HTR-8/SVneo (cell line): ENCODE measurements at places on chromosomes 4 and X.

GRCh38 chrX:136689436-136689835, 41.5 kb downstream of the CD40LG start:
- DNase-seq = no peak

GRCh38 chr4:88570001-88570400, 22.3 kb upstream of the HERC3 start:
- DNase-seq = no peak

- peak; percentile 9 for DNase-seq
These were observed 38.7 kb downstream of the SLC4A4 start for GRCh38 chr4:71377561-71377960.

GRCh38 chrX:2654436-2655340, 36.4 kb upstream of the CD99 start:
- DNase-seq = no peak

GRCh38 chr4:24846716-24847115, 51.3 kb downstream of the SOD3 start:
- DNase-seq = no peak

GRCh38 chrX:53831662-53832635, 145.4 kb upstream of the HUWE1 start:
- DNase-seq = peak; percentile 11

DNA sequence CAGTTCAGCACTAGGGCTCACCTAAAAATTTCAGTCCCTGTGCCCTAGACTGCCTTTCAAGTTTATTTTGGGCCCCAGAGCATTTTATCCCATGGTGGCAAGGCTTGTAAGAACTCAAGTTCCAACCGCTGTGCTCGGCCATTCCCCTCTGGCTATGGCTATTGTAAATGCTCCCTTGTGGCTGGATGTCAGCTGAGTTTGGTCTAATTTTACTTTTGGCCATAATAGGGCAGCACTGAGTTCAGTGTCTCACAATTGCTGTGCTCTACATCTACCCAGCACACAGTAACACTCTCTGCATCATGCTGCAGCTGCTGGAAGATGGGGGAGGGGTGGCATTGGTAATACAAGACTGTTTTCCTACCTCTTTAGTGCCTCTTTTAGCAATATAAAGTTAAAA, 210.8 kb upstream of the IRS4 start:
- DNase-seq = no peak

GRCh38 chr4:159101988-159102621, 774 bp upstream of the RAPGEF2 start:
- DNase-seq = no peak

GRCh38 chrX:23790155-23790497, 7.2 kb downstream of the SAT1 start:
- no peak for DNase-seq

GRCh38 chr4:67558493-67558892, at the start of gene STAP1:
STAP1 (plus strand) TSS chr4:67558727; CDS start chr4:67558810, 83 bp downstream.
- no peak for DNase-seq

DNA sequence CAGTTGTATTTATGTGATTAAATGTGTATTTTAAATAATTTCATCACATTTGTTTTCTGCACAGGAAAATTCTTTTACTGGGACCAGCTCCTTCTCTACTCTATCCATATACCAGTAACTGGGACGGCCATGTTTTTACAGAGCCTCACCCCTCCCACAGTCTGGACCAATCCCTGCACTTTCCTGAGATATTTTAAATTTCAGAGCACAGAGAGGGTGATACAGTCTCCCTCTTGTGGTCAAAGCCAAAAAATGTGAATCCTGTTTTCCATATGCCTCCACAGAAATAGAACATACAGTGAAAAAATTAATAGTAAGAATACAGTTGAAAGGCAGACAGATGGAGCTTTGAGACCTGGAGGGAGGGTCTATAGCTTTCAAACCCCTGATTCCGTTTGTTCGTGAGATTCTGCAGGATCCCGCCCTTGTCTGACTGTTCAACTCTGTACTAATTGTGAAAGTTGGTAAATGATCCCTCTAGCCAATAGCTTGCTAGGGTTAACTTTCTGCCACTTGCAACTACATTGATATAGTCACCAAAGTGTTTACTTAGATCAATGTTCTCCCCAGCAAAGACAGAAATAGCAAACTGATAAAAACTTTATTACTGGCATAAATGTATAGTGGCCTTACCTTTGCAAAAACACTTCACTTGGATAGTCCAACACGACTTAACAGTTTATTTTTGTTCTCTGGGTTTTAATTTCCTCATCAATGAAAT, 172.2 kb downstream of the PPARGC1A start:
- DNase-seq = peak; percentile 21

DNA sequence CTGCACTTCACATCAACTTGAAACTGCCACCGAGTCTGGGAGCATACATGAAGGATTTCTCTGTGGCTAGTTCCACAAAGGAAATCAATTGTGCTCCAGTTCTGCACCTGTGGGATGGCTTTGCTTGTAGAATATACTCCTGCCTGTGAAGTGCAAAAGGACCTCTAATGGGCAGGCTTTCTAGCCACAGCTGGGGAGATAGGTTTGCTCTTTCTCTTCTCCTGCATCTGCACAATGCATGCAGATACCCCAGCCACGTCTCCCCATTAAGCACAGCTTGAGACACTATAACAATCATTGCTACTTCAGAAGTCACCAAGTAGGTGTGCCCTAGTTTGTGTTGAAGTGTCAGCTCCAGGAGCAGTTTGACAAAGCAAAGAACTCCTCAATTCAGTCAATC, 364.6 kb downstream of the ZIC3 start:
- no peak for DNase-seq

DNA sequence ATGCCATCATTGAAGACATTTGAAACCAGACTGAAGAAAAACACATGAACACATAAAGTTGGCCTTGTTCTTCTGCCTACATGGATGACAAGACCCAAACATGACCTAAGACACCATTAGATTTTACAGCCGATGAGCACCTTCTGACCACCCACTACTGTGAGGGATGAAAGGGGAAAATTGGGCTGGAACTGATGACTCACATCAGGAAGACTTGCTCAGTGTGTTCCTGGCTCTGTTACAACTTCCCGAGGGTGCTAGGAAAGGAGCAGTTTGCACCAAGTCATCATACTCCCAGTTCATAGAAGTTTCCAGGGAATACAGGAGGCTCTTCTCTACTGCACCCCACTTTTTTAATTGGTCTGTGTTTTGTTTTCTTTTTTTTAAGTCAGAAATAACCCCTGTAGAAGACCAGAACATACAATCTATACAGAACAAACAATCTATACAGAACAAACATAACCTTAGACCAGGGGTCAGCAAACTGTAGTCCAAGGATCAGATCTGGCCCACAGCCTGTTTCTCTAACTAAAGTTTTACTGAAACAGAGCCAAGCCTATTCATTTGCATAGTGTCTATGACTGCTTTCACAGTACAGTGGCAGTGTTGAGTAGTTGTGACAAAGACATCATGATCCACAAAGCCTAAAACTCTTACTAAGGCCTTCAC, 25.3 kb downstream of the BTC start:
- DNase-seq = no peak

DNA sequence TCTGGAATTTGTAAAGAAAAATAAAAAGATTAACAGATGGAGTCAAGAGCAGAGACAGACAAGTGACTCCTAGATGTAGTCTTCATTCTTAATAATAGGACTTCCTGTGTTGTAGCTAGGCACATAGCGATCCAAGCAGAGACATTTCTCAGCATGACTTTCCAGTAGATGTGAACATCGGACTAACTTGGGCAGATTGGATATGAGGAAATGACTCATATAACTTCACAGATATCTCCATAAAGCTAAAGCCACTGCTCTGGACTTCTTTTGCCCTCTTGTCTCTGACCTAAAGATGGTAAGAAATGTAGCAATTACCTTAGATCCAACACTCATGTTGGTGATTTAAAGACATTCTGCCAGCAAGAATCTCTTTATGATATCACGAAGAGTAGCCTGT, 131.7 kb downstream of the EPHA5 start:
- DNase-seq = peak; percentile 2

GRCh38 chr4:173333658-173334084, 487 bp downstream of the HMGB2 start:
- no peak for DNase-seq

- DNase-seq = no peak
These were observed 4.5 kb upstream of the WWC2 start for GRCh38 chr4:183094393-183095198.

DNA sequence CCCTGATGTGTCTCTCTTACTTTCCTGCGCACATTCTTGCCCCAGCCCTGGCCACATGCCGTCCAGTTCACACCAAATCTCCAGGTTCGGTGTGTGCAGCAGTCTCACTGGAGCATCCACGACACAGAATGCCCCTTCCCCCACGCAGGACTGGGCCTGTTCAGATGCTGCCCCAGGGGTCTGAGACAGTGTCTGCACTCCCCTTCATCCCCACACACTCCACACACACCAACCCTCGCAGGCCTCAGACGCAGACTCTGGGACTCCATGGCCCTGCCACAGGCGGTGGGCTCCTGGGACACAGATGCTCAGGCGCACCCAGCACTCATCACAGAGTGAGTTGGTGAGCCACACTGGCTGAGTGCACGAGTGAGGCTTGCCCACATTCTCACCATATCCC, 83.9 kb downstream of the AFAP1 start:
- no peak for DNase-seq
